Stimulated activated CD4-positive, alpha-beta T cell treated with anti-CD3 and anti-CD28 coated beads, Interleukin-1b, Interleukin-23, amount 100 ng/mL, for 1 hour (primary cell): ENCODE measurements at places on chromosomes 5 and 9.

DNA sequence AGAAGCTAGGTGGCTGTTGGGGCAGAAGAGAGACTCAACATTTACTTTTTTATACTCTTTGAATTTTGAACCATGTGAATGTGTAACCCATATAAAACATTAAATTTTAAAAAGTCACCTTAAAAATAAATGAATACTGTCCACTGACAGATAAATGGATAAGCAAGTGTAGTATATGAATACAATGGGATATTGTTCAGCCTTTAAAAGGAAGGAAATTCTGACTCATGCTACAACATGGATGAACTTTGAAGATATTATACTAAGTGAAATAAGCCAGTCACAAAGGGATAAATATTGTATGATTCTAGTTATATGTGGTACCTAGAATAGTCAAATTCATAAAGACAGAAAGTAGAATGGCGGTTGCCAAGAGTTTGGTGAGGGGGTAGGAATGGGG lies 113.9 kb downstream of the TMEM174 start:
- no peak for DNase-seq

GRCh38 chr9:17597977-17598376 lies 19.1 kb downstream of the SH3GL2 start:
- DNase-seq, result no peak

GRCh38 chr5:149432911-149433401 lies 53.9 kb upstream of the IL17B start:
- no peak for DNase-seq

GRCh38 chr9:120914396-120914795 lies 12.2 kb downstream of the TRAF1 start:
- no peak for DNase-seq

DNA sequence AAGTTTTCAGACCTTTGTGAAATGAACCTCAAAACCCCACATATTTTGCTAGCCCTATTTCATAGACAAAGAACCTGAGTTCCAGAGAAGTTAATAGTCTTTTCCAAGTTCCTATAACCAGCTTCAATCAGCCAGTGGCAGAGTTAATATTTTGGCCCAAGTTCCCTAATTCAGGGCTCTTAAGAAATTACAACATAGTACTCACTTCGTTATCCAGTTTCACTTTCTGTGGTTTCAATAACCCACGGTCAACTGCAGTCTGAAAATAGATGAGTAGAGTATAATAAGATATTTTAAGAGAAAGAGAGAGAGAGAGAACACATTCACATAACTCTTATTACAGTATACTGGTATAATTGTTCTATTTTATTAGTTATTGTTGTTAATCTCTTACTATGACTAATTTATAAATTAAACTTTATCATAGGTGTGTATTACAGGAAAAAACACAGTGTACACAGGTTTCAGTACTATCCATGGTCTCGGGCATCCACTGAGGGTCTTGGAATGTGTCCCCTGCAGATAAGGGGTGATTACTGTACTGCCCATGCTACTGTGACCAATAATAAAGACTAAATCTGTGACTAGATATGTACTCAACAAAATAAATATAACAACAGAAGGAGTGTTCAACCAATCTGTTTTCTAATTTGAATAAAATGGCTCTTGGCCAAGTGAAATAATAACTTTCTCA lies 9.3 kb upstream of the MYOT start:
- DNase-seq, result no peak

- no peak for DNase-seq
These were observed 258.0 kb downstream of the EBF1 start for GRCh38 chr5:158841481-158842276.

DNA sequence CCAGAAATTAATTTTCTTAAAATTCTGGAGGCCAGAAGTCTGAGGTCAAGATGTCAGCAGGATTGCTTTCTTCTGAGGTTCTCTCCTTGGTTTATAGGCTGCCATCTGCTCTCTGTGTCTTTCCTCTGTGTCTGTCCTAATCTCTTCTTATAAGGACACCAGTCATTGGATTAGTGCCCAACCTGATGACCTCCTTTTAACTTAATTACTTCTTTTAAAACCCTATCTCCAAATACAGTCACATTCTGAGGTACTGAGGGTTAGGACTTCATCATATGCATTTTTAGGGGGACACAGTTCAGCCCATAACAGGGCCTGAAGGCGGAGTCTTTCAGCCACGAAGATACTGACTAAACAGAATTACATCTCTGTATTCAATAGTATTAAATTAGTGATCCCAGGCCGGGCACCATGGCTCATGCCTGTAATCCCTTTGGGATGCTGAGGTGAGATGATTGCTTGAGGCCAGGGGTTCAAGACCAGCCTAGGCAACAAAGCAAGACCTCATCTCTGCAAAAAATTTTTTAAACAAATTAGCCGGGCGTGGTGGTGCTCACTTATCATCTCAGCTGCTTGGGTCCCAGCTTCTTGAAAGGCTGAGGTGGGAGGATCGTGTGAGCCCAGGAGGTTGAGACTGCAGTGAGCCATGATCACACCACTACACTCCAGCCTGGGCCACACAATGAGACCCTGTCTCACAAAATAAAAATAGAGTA lies 5.9 kb upstream of the RPS6 start:
- no peak for DNase-seq

DNA sequence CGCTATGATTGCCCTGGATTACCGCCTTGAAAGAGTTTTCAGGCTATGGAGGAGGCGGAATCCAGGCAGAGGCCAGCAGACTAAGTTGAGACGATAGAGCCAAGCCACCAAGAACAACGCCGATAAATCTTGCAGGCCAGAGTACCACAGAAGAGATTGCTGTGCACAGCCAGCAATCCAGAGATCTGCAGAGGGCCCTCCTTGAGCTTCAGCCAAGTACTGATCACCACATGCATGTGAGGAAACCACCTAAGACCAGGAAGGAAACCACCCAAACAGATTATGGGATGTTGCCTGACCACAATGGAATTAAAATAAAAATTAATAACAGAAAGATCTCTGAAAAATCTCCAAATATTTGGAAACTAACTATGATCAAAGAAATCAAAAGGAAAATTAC lies 74.9 kb downstream of the GCNT4 start:
- no peak for DNase-seq

DNA sequence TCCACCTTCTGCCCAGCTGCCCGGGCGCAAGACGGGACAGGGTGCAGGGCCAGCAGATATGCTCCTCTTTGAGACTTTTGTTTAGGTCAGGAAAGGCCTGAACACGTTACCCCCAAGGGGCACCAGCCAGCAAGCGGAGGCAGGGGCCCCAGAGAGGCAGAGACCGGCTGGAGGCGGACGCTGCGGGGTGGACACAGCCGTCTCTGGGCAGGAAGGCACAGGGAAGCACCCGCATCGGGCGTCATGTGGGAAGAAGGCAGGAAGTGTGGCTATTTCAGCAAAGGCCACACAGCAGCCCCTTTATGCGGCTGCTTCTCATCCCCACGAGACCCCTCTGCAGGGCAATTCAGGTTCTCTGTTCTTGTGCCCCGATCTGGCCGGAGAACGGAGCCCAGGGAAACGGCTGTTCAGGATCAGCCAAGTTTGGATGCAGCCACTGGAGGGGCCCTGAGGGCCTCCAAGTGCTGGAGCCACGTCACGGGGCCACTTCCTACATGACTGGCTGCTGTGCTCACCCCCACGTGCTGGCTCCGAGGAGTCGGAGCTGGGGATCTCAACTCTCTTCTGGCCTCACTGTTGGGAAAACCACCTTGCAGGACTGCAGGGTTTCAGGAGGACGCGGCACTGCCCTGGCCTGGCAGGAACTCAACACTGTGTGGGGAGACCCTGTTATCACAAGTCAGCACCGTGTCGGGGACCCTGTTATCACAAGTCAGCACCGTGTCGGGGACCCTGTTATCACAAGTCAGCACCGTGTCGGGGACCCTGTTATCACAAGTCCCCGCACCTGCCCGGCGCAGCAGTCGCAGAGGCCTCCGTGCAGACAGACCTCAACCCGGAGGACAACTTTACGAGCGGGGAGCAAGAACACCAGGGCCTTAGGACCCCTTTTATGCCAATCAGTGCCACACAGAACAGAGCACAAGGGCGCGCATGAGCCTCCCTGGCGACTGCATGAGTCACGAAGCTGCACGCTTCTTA lies 44.4 kb downstream of the SLC12A7 start:
- DNase-seq, result no peak

DNA sequence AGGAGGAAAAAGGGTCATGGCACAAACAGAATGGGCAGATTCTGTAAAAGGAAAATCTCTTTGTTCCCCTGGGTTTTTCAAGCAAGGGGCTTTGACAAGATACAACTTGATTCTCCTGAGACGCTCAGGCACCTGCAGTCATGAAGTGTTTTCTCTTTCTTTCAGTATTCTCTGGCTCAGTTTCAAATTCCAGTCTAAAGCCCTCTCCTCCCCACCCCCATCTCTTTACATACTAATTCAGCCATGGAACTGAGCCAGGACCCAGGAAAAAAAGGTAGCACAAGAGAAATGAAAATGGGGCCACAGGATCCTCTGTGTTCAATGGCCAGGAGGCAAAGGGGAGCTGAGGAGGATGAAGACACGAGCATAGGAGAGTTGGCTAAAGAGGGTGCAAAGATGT lies 408.4 kb downstream of the SPOCK1 start:
- no peak for DNase-seq

DNA sequence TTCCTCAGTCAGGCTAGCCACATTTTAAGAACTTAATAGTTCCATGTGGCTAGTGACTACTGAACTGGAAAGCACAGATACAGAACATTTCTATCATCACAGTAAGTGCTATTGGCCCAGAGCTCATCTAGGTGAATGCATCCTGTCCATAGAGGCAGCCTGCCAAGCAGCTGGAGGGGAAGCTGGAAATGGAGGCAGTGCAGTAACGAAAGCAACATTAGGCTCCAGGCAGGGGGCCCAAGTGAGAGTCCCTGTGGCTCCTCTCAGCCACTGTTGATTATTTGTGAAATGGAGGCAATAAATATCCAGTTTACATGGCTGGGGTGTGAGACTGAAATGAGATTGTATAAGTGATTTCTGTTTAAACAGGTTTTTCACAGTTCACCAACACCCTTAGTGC lies 227.2 kb upstream of the KLF9 start:
- no peak for DNase-seq

GRCh38 chr5:107396351-107396690 lies 274.4 kb downstream of the EFNA5 start:
- no peak for DNase-seq

GRCh38 chr5:163870441-163870840 lies 365.0 kb downstream of the MAT2B start:
- DNase-seq, result no peak

DNA sequence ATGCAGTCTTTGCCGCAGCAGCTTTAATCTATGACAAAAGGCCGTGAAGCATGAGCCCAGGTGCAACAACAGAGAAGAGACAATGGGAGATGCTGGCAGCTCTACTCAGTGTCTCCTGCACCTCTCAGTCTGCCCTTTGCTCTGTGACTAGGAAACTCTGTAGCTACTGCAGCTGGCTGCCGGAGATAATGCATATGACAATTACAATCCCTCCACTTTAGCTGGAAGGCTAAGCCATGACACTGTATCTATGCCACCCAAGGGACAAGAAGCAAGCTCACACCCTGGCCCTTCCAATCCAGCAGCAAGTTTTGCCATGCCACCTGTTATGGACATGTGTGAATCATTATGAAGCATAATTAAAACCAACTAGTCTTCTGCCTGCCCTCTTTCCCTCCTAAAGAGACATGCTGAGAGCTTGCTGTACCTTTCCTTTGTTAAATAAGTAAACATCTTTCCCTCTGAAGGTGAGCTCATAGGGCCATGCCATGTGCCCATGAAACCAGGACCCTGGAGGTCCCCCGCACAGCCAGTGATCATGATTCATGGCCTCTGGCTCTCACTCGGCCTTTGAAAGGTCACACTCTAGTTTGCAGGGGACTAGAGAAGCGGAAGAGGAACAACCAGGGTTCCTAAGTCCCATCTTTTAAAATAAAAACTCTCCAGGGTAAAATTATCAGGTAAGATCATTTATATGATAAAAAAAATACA lies 219.4 kb downstream of the SPOCK1 start:
- DNase-seq, result no peak

- DNase-seq, result no peak
These were observed 30.0 kb upstream of the FOXB2 start for GRCh38 chr9:76989501-76989900.

- no peak for DNase-seq
These were observed 108.1 kb downstream of the TMEM174 start for GRCh38 chr5:73280821-73281746.

DNA sequence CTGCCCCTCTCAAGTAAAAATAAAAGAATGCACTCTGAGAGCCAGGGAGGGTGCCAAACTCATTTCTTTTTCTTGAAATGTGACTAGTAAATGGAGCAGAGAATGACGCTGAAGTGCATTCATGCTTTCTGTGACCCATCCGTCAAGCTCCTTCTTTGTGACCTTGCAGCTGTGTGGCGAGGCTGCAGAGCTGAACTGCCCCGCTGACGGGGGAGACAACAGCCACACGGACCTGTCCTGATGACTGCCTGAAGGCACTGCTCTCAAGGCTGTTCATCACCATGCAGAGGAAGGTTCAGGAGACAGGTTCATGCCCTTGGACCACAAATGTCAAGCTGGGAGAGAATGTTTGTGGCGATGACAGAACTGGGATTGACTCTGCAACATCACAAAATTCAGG lies 21.0 kb upstream of the RASGEF1C start:
- DNase-seq, result no peak

GRCh38 chr5:139636975-139637408 lies 11.2 kb upstream of the CXXC5 start:
- DNase-seq, result no peak

GRCh38 chr5:155827949-155828348 lies 499.0 kb upstream of the SGCD start:
- no peak for DNase-seq

GRCh38 chr5:159100782-159101646 lies 1.3 kb upstream of the EBF1 start:
- DNase-seq, result no peak

DNA sequence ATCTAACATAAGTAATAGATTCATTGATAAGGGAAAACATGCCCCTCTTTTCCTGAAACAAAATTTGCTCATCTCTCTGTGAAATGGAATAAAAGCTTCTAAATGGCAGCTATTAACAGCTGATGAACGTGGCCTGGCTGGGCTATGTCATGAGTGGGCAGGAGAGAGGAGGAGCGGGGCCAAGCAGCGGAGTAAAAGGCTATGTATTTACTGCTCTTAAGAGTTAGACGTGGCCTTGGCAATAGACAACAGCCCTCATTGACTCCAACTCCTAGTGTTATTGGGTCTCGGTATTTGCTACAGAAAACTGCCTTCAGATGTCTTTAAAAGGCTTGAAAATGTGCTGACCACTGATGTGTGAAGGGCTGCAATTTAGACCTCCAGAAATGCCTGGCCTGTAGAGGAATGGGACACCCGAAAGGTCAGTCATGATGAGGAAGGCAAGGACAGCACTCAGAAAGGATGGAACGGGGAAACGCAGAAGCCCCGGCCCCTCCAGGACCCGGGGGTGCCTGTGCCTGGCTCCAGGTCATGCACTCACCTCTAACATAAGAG lies 116.8 kb downstream of the PDZD2 start:
- no peak for DNase-seq
